ENCODE measurements at places on chromosomes 7 and 10. TPM values are rescaled to one million over a fixed set of nuclear protein-coding genes. Genes with fewer than 3 reads are reported as not detected.

The STEAP4 gene
- not detected for total RNA-seq

The PDZD7 gene
- 0.25 TPM for total RNA-seq

The SCD gene
- 271 TPM for total RNA-seq

The PBLD gene
- total RNA-seq = 0.77 TPM

The FAM20C gene
- total RNA-seq = 1.1 TPM

GRCh38 chr7:85030893-85031292 lies 156.0 kb downstream of the SEMA3D start:
- no peak for DNase-seq

GRCh38 chr7:26900251-26900650 lies 35.9 kb upstream of the SKAP2 start:
- no peak for DNase-seq

DNA sequence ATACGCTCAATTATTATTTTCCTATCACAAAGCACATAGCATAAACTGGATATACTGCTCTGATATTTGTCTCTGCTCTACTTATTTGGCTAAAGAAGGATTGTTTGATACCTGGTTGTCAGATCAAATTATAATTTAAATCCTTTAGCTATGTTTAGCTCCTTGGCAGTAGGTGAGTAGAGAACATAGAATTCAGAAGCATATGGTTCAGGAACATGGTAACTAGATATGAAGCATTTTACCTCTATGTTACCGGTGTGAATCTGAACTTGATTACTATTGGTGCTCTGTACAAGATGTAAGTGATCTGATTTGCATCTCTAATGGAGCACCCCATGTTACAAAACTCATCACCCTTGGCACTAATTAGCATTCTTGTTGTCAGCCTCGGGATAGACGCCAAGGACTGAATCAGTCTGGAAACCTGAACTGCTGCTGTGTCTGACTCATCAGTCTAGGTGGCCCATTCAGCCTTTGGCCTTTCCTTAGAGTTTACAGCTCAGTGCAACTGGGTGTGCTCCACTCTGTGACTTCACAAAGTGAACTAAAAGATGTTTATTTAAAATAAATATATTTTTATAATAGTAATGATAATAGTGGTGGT lies 12.3 kb upstream of the MYPN start:
- no peak for DNase-seq

- DNase-seq = no peak
Observed at GRCh38 chr7:91443862-91444261, 179.6 kb downstream of the FZD1 start.

DNA sequence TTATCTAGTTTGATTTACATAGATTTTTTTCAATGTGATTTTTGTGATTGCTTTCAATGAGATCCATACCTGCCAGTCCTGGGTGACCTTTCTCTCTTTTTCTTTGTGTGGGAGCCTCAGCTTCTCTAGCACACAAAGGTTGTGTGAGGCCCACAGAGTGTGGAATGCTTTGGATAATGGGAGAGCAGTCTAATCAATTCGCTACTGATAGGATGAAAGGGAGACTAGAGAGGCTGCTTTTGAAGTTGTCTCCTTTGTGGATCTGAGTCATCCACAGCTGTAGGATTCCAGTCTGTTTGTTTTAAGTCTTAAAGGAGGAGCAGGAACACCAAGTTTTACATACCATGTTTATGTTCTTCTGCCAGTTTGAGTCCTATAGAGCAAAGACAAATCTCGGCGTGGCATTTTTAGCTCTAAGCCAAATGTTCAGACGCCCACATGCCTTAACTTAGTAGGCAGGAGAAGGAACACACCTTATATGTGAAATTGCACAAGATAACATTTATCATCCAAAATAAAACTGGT lies 330.0 kb downstream of the ARL4A start:
- DNase-seq = no peak

GRCh38 chr7:2619116-2619515 lies 12.7 kb upstream of the TTYH3 start:
- no peak for DNase-seq

GRCh38 chr10:6038071-6038631 lies 24.0 kb downstream of the IL2RA start:
- peak; percentile 41 for DNase-seq

GRCh38 chr7:35012160-35012559 lies 25.1 kb downstream of the DPY19L1 start:
- no peak for DNase-seq

GRCh38 chr7:117564080-117564479 lies 84.3 kb downstream of the CFTR start:
- DNase-seq = no peak
